Stimulated activated CD4-positive, alpha-beta T cell treated with anti-CD3 and anti-CD28 coated beads, Interleukin-1b, Interleukin-23, amount 100 ng/mL, for 24 hours (primary cell): ENCODE measurements at places on chromosomes 16 and 17.
A peak's percentile ranks its signal among the peaks of the same experiment; 100 is the strongest.

DNA sequence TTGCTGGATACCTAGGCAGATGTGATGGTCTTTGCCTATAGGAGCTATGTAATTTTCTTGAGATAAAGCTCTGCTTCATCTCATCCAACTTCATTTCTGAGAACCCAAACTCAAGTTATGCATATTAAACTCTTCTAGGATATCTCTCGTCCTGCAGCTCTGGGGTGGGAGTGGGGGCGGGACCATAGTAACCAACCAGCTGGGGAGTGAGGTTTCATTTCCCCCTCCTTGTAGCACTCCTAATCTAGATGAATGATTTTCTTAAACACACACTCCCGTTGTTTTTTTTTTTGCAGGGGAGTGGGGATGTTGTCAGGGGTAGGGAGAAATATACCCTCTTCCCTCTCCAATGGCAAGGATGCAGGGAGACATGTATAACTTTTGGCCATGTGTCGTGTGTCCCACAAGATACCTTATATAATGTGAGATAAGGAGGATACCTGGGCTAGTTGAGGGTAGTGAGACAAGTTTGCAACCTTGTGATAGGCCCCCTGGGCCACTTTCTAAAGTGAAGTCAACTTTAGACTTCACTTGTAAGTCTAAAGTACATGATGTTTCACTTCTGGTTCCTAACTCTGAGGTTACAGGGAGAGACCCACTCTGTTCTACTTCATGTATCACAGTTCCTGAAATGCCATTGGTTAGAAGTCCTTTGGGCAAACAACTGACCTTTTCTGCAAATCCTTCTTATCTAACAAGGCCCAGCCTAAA, 10.5 kb upstream of the HEATR6 start:
- no peak for DNase-seq

DNA sequence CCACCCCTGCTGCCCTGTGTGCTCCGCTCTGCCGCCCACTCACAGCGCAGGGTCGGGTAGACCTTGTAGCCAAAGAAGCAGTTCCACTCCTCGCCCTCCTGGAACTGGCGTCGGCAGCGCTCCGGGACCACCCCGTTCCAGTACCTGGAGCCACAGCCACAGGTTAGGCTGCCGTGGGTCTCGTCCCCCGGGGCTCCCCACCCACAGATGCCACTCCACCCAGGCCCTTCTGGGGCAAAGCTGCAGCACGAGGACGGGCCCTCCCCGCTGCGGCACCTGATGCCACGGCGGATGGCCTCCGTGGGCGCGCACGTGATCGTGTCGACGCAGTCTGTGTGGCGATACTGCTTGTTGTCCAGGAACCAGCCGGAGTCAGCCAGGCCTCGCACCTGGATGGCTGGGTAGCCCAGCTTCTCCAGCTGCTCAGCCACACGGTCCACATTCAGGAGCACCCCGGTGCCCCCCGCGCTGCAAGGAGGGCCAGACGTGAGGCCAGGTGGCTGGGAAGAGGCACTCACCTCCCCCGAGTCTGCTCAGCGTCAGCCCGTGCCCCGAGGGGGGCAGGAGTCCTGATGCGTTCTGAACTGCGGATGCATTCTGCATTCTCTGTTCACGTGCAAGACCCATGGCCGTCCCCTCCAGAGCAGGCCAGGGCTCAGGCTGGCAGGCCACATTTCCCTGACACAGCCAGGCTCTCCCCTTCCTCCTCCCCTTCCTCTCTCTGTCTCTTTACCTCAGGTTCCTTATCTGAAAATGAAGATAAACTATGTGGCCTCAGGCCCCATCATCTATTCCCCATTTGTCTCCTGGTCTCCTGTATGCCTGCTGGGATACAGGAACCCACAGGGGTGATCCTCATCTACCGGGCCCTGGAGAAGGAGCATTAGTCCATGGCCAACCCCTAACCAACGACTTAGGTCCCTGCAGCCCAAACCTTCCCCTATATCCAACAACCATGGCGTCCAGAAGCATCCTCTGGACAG, 4.1 kb downstream of the NOTUM start:
- DNase-seq = no peak

GRCh38 chr17:15496735-15497670, 29.6 kb upstream of the CDRT4 start:
- DNase-seq = no peak

GRCh38 chr16:86370062-86370461, 140.3 kb upstream of the FOXF1 start:
- no peak for DNase-seq

DNA sequence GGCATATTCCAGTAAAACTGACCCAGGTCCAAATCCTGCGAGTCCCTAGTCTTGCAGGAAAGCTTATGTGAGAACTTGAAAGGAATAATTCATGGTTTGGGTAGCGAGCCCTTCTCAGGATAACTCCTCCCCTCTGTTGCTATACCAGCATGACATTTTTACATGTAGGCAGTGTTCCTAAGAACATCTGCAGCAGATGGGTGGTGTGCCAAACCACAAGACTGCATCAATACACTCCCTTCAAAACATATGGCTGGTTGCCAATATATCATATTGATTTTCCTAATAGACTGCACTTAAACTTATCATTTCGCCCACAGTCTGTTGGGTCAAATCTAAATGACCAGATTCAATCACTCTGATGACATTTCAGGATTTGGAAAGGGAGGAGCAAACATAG, 19.9 kb downstream of the PSME3IP1 start:
- DNase-seq = no peak

- no peak for DNase-seq
Measured at GRCh38 chr17:50100921-50101345, 5.8 kb downstream of the PDK2 start.

DNA sequence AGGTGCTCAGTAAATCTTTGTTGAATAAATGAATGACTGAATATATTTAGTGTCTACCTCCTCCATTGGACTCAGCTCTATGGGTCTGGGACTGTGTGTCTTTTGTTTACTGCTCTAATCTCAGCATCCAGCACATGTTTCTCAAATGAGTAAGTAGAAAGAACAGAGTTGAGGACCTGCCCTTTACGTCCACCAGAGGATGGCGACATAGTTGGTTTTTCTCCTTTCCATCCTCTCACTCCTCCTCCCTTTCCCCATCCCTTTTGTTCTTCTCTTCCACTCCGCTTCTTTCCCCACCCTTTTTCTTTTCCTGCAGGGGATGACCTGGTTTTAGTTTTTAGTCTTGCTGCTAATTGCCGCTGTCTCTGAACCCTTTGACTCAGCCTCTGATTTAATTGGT, 12.1 kb upstream of the CHP2 start:
- DNase-seq = no peak

DNA sequence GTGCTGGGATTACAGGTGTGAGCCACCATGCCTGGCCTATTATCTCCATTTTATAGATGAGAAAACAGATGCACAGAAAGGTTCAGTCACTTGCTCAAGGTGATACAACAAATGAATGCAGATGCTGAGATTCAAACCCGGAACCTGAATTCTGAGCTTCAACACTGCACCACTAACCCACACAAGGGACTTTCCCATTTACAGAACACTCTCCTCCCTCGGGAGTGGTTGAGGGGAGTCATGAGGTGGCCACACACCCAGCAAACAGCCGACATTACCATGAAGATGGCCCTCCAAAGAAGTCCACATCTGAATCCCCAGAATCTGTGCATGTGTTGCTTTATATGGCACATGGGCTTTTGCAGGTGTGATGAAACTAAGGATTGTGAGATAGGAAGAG, 9.1 kb downstream of the BCL7C start:
- no peak for DNase-seq

- no peak for DNase-seq
Measured at GRCh38 chr17:10744501-10745000, 14.7 kb upstream of the TMEM220 start.

DNA sequence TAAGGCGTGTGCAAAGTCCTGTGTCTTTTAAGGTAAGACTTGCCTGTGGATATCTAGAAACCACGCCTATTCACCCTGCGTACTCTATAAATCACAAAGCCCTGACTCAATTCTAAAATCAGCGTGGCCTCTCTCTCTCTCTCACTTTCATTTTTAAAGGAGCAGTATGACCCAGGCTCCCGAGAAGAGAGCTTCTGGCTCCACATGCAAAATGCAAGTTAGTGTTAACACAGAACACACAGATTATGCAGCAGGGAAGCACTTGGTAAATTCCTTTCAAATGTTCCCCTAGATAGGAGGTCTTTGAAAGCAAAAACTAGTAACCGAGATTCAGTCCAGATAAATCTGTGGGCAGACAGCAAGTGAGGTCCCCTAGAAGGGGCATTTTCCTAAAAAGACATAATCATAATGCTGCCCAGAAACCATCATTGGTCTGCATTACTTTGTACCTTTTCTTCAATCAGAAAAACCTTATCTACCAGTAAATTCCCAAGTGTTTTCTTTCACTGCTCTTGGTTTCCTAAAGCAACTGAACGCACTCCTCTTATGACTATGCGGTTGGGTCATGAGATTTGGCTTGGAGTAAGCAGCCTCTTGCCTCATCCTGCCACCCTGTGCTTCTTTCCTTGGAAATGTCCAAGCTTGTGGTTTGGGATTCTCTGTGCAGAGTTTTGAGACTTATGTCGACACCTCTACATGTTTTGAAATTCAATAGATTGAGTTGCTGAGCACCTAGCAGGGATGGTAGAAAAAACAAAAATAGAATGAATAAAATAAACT, 31.7 kb upstream of the KCNJ2 start:
- DNase-seq = peak; percentile 3

DNA sequence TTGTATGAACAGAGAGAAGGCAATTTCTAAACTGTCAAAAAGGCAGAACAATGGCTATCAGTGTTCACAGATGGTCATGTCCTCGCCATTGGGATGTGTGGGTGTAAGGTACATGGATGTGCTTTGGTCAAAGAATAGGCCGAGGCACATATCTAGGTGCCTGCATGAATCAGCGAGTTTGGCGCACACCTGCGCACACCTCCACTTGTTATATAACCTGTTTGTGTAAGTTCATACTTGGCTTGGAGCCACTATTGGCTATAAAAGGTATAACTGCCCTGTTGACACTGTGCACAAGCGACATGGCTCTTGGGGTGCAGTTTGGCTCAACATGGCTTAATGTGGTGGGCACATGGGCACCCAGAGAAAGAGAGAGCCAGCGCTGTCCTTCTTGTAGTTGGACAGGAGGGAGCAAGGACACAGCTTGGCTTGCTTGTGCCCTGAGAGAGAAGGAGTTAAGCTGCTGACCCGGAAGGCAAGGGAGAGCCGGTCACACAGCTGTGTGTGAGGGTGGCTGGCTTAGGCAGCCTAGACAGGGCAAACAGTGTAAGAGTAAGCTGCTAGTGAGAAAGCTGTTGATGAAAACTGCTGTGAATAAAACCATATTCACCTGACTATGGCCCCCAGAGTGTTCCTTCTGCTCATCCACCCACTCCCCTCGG, 499.1 kb downstream of the KCNJ2 start:
- DNase-seq = no peak
